Left lobe of liver (tissue), 2 donors: ENCODE measurements at places on chromosomes 12 and 14.
A peak's percentile ranks its signal among the peaks of the same experiment; 100 is the strongest.

- no peak for DNase-seq
These were observed 67.0 kb upstream of the CAND1 start for GRCh38 chr12:67202011-67202677.

- DNase-seq: no peak
These were observed 1.6 kb downstream of the PHLDA1 start for GRCh38 chr12:76029982-76030340.

DNA sequence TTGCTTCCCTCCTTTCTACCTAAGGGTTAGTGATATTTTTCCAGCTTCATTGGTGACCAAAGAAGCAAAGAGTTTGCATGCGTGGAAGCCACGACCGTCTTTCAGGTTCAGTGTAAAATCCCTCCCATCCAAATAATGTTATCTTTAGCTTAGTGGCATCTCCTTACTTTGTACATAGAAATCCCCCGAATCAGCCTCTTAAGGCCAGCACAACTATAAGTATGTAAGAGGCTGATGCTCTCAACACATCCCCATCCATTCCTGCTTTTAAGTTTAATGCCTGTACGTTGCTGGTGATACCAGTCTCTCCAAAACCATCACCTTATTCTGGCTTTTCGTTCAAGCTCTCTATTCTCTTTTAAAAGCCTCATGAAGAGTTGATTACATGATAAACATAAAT lies 14.6 kb downstream of the CDKN1B start:
- no peak for DNase-seq

DNA sequence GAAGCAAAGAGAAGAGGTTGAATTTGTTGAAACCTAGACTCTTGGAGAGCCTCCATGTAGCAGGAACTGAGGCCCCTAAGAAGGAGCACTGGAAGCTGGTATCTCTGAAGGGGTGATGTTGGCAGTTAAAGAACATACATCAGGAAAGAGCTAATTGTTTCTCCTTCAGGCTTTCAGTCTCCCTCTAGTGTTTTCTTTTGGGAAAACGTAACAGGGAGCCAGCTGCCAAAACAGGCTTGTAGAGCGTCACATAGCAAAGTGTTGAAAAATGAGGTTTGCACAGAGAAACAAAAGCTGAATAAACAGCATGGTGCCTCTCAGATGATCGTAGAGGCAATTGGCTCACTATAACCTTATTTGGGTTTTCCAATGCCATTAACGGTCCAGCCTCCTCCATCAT lies 46.9 kb upstream of the CAND1 start:
- DNase-seq: no peak

GRCh38 chr14:77037215-77037937 lies 8.9 kb upstream of the IRF2BPL start:
- no peak for DNase-seq

DNA sequence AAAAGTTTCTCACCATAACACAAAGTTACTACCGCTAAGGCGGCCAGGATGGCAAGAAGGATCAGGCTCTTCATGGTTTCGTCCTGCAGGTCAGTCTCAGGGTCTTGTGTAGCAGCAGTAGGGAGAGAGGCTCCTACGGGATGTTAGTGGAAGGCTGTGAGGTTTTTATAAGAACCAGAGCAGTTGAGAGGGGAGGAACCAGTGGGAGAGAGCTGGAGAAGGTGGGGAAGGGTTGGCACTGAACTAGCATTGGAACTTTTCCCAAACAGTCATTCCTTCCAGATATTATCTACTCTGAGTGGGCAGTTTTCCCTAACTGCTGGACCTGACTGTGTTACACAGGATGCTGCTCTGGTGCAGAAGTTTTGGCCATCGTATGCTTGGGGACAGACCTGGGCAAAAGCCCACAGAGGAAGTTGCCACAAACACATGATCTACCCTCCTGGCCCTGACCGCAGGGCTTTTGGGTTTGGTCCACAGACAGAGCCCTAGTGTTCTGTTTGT lies at the start of gene MGP:
Gene MGP (minus strand): TSS at position 137 of the 504 bp plus-strand sequence. CDS start 63 bp downstream, at position 74.
- DNase-seq: no peak

- DNase-seq: no peak
These were observed 340.6 kb downstream of the TMEM132D start for GRCh38 chr12:129563266-129563665.

DNA sequence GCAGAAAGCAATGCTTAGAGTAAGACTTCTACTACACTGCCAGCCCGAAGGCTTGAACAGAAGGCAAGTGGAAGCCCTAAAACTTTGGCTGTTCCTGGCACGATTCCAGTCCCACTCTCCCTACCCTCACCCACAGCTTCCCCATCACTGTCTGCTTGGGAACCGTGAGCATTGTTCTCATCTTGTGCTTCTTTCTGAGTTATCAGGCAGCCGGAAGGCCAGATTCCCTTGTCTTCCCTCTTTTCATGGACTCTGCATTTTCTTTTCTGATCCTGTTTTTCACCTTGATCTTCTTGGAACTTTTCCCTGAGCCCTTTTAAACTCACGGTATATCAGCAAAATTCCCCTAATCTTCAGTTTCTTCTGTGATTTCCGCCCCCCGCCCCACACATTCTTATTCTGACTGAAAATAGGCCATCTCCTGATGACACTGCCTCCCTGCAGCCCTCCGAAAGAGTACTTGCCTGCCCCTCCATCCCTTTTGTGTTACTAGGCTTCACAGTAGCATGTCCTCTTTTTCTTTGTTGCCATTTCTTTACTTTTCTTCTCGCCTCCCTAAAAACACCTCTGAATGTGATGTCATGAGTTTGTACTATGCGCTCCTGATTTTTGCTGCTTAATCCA lies 29.9 kb downstream of the RCOR1 start:
- no peak for DNase-seq

- DNase-seq: no peak
These were observed 466.9 kb downstream of the SOX5 start for GRCh38 chr12:23482571-23482970.

- DNase-seq: peak; percentile 68
These were observed 764 bp downstream of the DYNLL1 start for GRCh38 chr12:120496413-120497340.
